ENCODE measurements at places on chromosomes 5 and 9. TPM values are rescaled to one million over a fixed set of nuclear protein-coding genes. Genes with fewer than 3 reads are reported as not detected.
A peak's percentile ranks its signal among the peaks of the same experiment; 100 is the strongest.

Gene CBY3
- not detected for total RNA-seq

Gene FABP6
- 3.3 TPM for total RNA-seq

Gene XRCC4
- 5.7 TPM for total RNA-seq

Gene PCDHGA1
- total RNA-seq, result 3.0 TPM

Gene UBAP2
- 34.9 TPM for total RNA-seq

Gene PCDHB16
- 2.7 TPM for total RNA-seq

Gene SLC1A3
- total RNA-seq, result 105 TPM

Gene CDKN2B
- 1.8 TPM for total RNA-seq

Gene EIF4E1B
- not detected for total RNA-seq

Gene HMCN2
- total RNA-seq, result 7.3 TPM

Gene CEL
- 7.2 TPM for total RNA-seq

- no peak for DNase-seq
These were observed 681.5 kb upstream of the ACO1 start for GRCh38 chr9:31702957-31703356.

- no peak for DNase-seq
These were observed 304.1 kb downstream of the TRPM3 start for GRCh38 chr9:70817311-70817710.

DNA sequence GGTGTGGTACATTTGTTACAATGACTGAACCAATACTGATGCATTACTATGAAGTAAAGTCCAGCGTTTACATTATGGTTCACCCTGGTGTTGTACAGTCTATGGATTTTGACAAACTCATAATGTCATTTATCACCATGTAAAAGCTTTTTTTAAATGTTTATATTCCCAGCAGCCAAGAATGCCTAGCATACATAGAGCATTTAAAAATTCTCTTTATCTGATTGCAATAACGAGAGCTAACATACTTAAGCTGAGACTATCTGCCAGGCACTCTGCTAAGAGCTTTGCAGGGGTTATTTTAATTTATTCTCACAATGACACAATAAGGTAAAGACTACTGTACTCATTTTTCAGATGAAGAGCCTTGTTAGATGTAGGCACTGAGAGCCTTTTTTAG, 24.1 kb downstream of the PRDM6 start:
- DNase-seq, result no peak

- DNase-seq, result no peak
These were observed 70.4 kb downstream of the ARRDC3 start for GRCh38 chr5:91312698-91313097.

GRCh38 chr5:2240118-2240904, 357.6 kb upstream of the IRX4 start:
- DNase-seq, result no peak

- peak; percentile 44 for DNase-seq
These were observed 661 bp downstream of the NSMF start for GRCh38 chr9:137458194-137459151.

- no peak for DNase-seq
These were observed 2.9 kb downstream of the OR2V1 start for GRCh38 chr5:181127907-181128626.

DNA sequence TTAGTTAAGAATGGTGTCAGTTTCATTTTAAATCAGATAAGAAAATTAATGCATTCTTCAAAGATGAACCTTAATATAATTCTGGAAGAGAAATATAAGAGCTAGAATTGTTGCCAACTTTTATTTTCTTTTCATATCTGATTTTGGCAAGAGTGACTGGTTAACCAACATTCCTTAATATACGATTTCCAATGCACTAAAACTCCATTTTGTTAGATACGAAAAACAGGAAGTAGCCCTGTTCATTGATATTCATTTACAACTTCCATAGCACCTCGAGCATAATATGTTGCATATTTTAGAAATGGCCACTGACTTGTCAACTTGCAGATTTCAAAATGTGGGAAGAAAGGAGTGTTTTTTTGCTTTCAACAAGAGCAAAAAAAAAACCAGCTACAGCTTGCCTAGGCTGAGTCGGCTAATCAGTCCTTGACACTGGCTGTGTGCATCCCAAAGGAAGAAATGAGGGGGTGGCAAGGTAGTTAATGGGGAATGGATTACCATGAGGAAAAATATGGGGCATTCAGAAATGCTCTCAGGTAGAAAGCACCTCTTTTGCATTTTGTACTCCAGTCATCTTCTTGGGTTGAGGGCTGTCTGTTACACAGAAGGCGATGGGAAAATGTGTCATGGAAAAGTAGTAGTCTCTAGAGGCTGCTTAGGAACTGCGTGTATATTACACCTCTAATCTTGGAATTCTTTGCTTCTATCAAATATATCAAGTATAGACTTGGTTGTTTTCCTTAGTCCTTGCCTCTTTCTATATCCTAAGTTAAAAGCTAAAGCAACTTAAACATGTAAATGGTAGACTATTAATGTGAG, 3.9 kb downstream of the MAP3K1 start:
- no peak for DNase-seq

DNA sequence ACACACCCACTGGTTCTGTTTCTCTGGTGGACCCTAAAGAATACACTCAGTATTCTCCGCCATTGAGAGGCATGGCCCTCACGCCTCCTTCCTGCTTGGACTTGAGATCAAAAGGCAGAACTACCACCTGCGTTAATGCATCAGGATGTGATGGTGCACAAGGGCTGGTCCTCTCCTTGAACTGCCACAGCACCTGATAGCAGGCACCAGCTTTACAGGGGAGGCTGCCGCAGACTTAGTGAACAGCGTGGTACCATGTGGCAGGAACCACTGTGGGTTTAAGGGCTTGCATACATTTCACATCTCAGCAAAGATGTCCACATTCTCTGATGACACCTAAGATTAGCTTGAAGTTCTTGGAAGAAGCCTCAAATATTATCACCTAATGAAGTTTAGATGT, 208.7 kb downstream of the GADD45G start:
- DNase-seq, result no peak

DNA sequence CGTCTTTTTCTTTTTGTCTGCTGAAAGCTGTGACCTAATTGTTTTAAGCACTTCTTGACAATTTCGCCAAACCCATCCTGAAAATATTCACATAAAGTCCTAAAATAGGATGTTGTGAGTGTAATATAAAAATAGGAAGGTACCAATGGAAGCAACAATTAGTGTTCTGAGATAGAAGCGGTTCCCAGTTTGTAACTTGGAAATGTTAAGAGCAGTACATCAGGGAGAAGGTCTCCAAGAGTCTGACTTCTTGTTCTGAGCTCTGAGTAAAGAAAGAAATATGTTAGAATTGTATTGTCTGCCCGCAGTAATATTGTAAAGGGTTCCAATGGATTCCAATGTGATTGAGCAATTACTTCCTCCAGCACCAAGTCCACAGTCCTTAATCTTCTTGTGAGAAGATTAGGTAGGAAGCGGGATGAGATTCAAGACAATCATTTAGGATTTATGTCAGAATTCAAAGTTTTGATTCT, 3.9 kb downstream of the VCAN start:
- no peak for DNase-seq

DNA sequence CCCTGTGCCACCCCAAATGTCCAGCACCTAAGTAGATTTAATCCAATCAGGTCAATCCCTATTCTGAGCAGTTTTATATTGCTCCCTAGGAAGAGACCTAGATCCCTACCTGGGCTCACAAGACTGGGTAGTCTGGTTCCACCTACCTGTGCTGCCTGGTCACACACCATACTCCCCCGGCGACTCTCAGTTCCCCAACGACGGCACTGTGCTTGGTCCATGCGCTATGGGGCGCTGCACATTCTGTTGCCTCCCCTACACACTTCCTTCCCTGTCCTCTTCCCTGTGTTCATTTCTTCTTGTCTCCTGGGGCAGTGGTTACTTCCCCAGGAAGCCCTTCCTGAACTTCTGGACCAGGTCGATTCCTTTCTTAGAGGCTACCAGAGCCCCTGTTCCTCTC, 109.9 kb upstream of the IL12B start:
- no peak for DNase-seq

GRCh38 chr5:43661102-43661501, 58.1 kb downstream of the NNT start:
- no peak for DNase-seq

GRCh38 chr5:16597946-16598694, 18.7 kb downstream of the RETREG1 start:
- no peak for DNase-seq

DNA sequence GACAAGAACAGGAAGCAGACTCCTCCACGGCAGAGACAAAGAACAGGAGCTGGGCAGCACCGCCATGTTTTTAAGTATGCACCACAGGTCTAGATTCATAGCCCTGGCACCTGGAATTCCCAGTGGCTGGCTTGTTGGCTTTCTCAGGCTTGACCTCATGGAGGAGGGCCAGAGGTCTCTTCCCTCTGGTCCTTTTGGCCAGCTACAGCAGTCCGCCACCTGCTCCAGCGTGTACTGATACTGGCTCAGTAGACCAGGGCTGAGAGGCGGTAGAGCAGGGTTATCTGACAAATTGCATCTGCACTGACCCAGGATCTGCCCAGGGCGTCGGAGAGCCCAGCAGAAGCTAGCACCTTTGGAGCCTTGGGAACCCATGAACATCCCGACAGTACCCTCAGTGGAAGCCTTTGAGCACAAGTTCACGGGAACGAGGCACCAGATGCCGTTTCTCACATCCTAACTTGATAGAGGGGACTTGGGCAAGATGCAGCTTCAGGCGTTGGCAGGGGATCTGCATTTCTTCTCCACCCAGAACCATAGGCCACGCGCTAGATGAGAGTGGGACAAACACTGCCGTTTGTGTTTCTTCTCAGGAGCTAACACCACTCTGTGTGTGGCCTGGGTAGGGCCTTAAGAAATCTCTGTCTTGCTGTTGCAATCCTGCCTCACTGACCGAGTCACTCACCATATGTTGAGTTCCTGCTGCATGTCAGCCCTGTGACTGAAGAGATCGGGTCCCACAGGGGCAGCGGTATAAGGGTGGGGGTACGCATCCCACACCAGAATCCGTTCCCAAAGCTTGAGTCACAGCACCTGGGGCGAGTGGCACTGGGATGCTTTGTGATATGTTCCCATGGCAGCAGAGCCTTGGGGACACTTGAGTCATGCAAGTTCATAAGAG, 90.3 kb upstream of the OTULINL start:
- peak; percentile 61 for DNase-seq

DNA sequence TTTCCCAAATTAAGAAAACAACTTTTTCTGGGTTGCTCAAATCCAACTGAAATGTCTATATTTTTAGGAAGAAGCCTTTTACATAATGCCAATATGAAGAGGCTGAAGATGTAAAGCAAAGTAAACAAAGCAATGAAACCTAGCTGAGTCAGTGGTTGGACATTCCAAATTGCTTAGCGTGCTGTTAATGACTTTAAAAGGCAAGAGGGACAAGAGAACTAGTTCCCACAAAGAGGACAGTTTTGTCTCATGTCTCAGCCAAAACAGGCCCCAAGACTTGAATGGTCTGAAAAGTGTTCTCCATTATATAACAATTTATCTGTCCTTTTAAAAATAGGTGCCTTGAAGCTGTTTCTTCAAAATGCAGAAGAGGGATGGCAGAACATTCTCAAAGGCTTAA, 407.0 kb downstream of the ENC1 start:
- no peak for DNase-seq

GRCh38 chr9:93809204-93809940, 145.8 kb downstream of the BARX1 start:
- no peak for DNase-seq

GRCh38 chr9:76135902-76136301, 245.4 kb downstream of the PCSK5 start:
- DNase-seq, result no peak

DNA sequence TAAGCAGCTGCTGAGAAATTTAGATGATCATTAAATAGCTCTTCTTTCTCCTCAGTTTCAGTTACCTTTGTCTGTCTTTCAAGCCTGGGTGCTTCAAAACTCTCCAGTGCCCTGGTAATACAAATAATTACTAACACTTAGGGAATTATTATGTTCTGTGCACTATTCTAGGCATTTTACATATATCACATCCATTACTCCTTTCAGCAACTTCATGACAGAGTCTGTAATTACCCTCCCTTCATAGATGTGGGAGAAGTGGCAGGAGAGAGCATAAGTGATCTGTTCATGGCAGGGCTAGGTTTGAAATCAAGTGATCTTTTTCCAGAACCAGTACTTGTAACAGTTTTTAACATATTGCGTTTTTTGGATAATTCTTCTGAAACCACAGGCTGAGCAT, 32.0 kb downstream of the MAN2A1 start:
- no peak for DNase-seq

DNA sequence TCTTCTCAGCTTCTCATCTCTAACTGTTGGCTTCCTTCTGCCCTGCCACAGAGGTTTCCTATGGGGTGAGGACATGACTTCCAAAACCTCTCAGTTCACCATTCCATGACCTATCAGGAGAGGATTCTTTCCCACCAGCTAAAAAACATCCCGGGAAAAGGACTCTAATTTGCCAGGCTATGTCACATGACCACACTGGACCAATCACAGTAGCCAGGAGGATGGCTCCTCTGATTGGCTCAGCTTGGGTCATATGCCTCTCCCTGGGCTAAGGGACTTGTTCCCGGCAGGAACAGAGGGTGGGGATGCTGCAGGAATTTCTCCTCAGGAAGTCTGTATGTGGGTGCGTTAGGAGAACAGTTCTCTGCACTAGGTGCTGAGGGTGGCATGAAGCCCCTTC, 40.3 kb upstream of the XPA start:
- no peak for DNase-seq

DNA sequence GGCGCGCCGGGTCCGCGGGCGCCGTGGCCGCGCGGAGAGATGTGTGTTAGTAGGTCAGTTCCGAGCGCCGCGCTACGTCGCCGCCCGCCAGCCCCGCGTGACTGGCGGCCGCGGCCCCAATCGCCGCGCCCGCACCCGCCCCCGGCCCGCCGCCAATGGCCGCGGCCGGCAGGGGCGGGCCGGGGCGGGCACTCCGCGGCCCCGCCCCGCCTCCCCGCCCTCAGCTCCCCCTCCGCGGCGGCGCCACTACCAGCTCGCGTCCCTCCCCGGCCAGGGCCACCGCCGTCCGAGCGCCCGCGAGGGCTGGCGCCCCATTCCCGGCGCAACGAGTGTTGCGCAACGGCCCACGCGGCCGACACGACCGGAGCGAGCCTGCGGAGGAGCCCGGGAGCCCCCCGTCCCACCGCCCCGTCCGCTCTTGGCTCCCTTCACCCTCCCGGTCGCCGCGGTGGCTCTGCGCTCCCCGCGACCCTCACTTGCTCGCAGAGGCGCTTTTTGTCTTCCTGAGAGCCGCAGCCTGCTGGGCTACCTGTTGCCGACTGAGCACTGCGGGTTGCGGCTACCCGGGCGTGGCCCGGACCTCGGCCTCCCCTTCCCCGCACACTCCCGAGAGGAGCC, at the start of gene NFIL3:
TSS of gene NFIL3 (minus strand) at position 48 of the 618 bp plus-strand sequence. CDS start 13,098 bp downstream, outside the sequence.
- DNase-seq, result peak; percentile 92

DNA sequence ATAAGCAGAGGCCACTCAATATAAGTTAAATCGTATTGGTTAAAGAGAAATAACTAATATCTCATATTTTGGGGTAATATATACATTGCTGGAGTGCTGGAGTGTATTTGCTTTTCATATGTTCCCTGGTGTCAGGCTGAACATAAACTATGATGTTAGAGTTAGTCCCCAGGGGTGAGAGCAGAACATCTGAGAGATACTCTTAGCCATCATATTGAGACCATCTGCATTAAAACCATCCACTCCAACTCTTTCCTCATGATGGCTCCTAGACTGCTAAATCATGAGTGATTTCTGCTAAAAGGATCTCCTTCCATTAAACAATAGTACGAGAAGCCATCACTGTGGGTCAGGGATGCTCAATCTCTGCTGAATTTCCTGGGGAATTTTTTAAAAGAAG, 436.2 kb downstream of the DTWD2 start:
- no peak for DNase-seq

GRCh38 chr9:136763649-136764035, 676 bp downstream of the LCN15 start:
- DNase-seq, result no peak
